ENCODE measurements at places on chromosomes 3 and 15. TPM values are rescaled to one million over a fixed set of nuclear protein-coding genes. Genes with fewer than 3 reads are reported as not detected.
A peak's percentile ranks its signal among the peaks of the same experiment; 100 is the strongest.

DNA sequence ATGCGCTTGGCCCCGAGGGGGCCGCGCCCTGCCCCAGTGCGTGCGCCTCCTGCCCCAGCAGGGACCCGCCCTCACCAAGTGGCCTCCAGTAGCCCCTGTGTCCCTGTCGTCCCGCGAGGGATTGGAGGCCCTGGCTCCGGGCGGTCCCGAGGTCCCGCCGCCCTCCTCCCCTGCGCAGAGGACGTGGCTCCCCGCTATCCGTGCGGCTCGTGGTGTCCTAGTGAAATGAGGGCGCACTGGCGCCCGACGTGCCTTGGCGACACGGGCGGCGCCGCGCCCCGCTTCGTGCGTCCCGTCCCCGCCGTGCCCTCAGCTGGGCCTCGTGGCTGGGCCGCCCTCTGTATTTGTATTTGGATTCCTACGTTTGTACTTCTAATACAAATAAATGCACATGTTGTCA is 557.5 kb downstream of the OCA2 start:
- no peak overlapping the region for H3K27ac ChIP-seq
- no peaks in the 10 kb centered on the region for H3K36me3 ChIP-seq
- no peak for DNase-seq
- no peak overlapping the region for H3K4me3 ChIP-seq
- no peaks in the 10 kb centered on the region for H3K27me3 ChIP-seq

GRCh38 chr3:193732827-193733226 is 139.8 kb downstream of the OPA1 start:
- H3K36me3 ChIP-seq: no peaks in the 10 kb centered on the region
- no peaks in the 10 kb centered on the region for H3K4me1 ChIP-seq
- no peak overlapping the region for H3K27ac ChIP-seq

ZNF502 gene
- total RNA-seq: 1.0 TPM

- H3K27me3 ChIP-seq: no peaks in the 10 kb centered on the region
- H3K36me3 ChIP-seq: 0 out of 2 replicates have a peak, but pooled peaks cover 5% of the 10 kb centered on the region
- no peak overlapping the region for H3K27ac ChIP-seq
- no peak for DNase-seq
- H3K4me1 ChIP-seq: peaks cover 15% of the 10 kb centered on the region
These were observed 82.3 kb upstream of the OXTR start for GRCh38 chr3:8851703-8852102.

DNA sequence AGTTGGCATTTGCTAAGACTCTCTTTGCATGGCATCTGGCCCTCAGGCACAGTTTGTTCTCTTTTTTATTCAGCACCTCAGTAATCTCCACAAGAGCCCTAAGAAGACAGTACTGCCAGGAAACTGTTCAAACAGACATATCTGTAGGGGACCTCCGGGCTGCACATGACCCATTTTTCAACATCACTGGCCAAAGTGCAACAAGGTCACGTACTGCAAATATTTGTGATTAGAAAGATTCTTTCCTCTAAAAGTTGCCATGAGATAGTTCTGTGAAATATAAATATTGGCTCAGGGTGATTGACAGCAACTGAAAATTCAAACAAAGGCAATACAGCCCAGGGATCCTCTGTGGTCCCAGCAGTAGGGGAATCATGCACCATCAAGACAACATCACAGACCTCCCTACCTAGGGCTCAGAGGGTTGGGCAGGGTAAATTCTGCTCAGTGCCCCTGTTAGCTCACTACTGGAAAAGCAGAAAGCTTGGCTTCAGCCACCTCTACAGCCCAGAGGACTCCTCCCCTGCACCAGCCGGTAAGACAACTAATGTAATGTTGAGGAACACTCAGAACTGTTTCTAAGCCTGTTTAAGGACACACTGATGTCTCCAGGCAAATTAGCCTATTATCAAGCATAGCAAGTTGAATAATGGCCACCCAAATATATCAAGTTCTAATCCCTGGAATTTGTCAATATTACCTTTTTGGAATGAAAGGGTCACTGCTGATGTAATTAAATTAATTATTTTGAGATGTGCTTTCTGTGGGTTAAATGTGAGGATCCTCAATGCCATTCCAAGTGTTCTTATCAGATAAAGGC is 117.4 kb upstream of the LPP start:
- no peak overlapping the region for H3K4me3 ChIP-seq
- H3K4me1 ChIP-seq: no peaks in the 10 kb centered on the region
- H3K27me3 ChIP-seq: no peaks in the 10 kb centered on the region
- H3K27ac ChIP-seq: no peak overlapping the region

- no peak for DNase-seq
- H3K4me3 ChIP-seq: no peak overlapping the region
- no peaks in the 10 kb centered on the region for H3K4me1 ChIP-seq
- no peak overlapping the region for H3K27ac ChIP-seq
These were observed 84.0 kb upstream of the CACNA2D3 start for GRCh38 chr3:54038391-54038790.

- no peak overlapping the region for H3K27ac ChIP-seq
- H3K4me3 ChIP-seq: no peak overlapping the region
- H3K4me1 ChIP-seq: no peaks in the 10 kb centered on the region
- no peak for DNase-seq
- H3K27me3 ChIP-seq: no peaks in the 10 kb centered on the region
These were observed 152.3 kb downstream of the ZBTB20 start for GRCh38 chr3:114994554-114995341.

TNIK gene
- total RNA-seq: 14.8 TPM

GRCh38 chr3:189424922-189425321 is 206.3 kb upstream of the TP63 start:
- H3K27me3 ChIP-seq: no peaks in the 10 kb centered on the region
- no peaks in the 10 kb centered on the region for H3K36me3 ChIP-seq
- H3K4me3 ChIP-seq: no peak overlapping the region
- DNase-seq: no peak
- no peaks in the 10 kb centered on the region for H3K4me1 ChIP-seq

CGNL1 gene
- total RNA-seq: 5.5 TPM

DNA sequence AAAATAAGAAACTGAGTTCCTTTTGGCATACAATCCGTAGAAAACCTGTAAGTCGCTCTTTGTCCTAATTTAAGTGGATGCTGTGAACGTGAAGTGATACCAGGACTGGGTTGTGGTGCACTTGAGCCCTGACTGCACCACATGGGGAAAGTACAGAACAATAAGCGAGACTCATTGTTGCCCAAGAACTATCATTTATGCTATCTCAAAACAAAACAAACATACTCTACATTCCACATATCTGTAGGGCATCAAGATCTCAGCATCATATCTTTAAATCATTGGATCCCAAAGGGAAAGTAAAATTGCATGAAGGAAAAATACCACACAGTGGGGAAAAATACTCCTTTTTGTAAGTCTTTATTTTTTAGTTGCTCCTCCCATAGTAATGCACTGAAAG is 580.3 kb downstream of the MECOM start:
- no peak overlapping the region for H3K27ac ChIP-seq
- no peak overlapping the region for H3K4me3 ChIP-seq

- H3K36me3 ChIP-seq: no peaks in the 10 kb centered on the region
- H3K27me3 ChIP-seq: no peaks in the 10 kb centered on the region
These were observed 149.4 kb upstream of the KCNMB2 start for GRCh38 chr3:178386880-178387279.

DNA sequence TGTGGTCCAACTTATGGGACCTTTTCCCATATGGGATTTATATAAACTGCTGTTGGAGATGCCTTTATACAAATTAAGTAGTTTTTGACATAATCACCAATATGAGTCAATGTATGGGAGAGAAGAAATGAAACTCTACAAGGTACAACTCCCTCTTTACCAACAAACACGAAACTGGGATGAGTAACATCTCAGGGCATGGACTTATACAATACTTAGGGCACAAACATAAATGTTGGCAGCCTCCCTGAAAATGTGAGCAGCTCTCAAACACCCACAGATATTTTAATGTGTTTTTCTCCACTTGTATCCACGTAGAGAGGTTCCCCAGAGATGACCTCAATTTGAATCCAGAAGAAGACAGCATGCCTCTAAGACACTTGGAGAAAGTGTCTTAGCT is 161.6 kb downstream of the MAGI1 start:
- no peak overlapping the region for H3K27ac ChIP-seq
- peaks cover 5% of the 10 kb centered on the region for H3K4me1 ChIP-seq
- H3K36me3 ChIP-seq: no peaks in the 10 kb centered on the region
- no peaks in the 10 kb centered on the region for H3K27me3 ChIP-seq

SCG3 gene
- total RNA-seq: not detected

GRCh38 chr3:69560116-69560515 is 174.2 kb upstream of the FRMD4B start:
- no peak for DNase-seq
- H3K4me3 ChIP-seq: no peak overlapping the region
- no peaks in the 10 kb centered on the region for H3K36me3 ChIP-seq
- no peaks in the 10 kb centered on the region for H3K4me1 ChIP-seq
- H3K27me3 ChIP-seq: no peaks in the 10 kb centered on the region
- no peak overlapping the region for H3K27ac ChIP-seq

DNA sequence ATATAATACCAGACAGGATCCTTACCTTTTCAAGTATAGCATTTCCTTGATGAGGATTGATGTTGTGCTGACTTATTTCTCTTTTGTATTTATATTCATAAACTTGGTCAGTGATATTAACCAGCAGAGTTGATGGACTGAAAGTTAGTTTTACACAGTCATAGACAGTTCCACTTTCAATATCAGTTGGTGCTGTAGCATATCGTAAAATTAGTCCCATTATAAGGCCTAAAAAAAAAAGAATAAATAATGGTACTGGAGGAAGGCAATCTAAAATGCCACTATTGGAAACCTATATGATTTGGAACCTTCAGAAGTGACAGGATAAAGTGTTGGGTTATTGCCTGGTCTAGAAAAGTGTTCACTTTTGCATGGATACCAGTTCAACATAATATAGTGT is 16.3 kb downstream of the SLC9A9 start:
- no peaks in the 10 kb centered on the region for H3K4me1 ChIP-seq
- 0 out of 2 replicates have a peak, but pooled peaks cover 3% of the 10 kb centered on the region for H3K27me3 ChIP-seq
- no peak overlapping the region for H3K4me3 ChIP-seq
- no peak overlapping the region for H3K27ac ChIP-seq
- H3K36me3 ChIP-seq: no peaks in the 10 kb centered on the region

DNA sequence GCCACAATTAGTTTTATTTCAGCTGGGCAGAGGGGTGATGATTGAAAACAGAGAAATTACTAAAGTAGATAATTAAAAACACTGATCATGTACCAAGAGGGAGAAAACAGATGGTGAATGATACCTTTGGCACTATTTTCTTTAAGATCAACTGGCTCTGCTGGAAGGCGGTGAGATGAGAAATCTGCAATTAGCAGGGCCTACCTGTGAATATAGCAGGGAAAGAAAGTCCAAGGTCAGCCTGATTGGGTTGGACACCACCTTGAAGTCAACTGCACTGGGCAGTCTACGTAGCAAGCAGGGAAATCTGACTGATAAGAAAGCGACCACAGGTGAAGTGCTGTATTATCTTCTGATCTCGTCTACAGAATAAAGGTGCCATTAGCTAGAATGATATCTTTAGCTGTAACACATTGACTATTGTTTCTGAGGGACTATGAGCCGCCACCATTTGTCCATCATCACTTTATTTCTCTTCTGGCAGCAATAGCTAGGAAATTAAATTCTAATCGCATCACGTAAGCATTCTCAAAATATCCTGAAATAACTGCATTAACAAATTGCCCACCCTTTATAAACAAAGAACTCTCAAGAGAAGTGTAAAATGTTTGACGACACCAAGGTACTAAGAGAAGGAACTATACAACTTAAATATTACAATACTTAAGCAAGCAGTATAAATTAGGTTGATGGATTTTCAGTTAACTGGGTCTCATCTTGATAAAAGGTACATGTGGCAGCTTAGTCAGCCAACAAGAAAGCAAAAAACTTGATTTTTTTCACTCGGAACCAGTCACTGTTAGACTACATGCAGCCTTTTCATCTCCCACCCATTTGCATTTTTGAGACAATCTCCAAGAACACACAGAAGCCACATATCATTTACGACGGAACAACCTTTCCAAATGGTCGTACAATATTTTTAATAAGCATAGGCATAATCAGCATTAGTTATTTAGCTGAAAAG is 1.3 kb downstream of the NEDD4 start:
- no peak overlapping the region for H3K27ac ChIP-seq
- peak overlapping the region; percentile 95 for H3K4me3 ChIP-seq
- no peaks in the 10 kb centered on the region for H3K27me3 ChIP-seq
- H3K4me1 ChIP-seq: peaks cover 3% of the 10 kb centered on the region

- no peaks in the 10 kb centered on the region for H3K36me3 ChIP-seq
- H3K27me3 ChIP-seq: no peaks in the 10 kb centered on the region
- DNase-seq: no peak
- no peak overlapping the region for H3K27ac ChIP-seq
These were observed 54.0 kb downstream of the KCNAB1 start for GRCh38 chr3:156174229-156174847.

OR5K2 gene
- total RNA-seq: 0.12 TPM

GRCh38 chr3:16916840-16917239 is 32.1 kb downstream of the PLCL2 start:
- DNase-seq: no peak
- H3K4me1 ChIP-seq: no peaks in the 10 kb centered on the region
- no peaks in the 10 kb centered on the region for H3K36me3 ChIP-seq
- H3K27me3 ChIP-seq: no peaks in the 10 kb centered on the region

DNA sequence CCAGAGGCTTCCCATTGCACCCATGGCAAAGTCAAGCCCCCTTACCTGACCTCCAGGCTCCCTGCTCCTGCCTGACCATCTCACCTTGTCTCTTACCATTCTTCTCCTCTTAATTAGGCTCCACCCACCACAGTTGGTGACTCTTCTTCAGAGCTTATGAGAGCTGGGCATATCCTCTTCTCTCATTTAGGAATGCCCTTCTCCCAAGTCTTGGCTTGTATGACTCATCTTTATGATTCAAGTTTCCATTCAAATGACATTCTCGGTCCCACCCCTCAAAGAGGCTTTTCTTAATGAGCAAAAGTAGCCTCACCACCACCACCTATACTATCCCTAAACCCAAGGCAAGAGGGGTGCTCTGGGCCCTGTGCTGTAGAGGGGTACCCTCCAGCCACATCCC is 55.3 kb upstream of the NUDT16 start:
- H3K27ac ChIP-seq: no peak overlapping the region
- H3K4me3 ChIP-seq: no peak overlapping the region
- no peaks in the 10 kb centered on the region for H3K4me1 ChIP-seq

DNAJA4 gene
- total RNA-seq: not detected

- no peak for DNase-seq
- no peak overlapping the region for H3K27ac ChIP-seq
- H3K36me3 ChIP-seq: no peaks in the 10 kb centered on the region
These were observed 50.0 kb upstream of the RPL35A start for GRCh38 chr3:197899833-197900478.

DNA sequence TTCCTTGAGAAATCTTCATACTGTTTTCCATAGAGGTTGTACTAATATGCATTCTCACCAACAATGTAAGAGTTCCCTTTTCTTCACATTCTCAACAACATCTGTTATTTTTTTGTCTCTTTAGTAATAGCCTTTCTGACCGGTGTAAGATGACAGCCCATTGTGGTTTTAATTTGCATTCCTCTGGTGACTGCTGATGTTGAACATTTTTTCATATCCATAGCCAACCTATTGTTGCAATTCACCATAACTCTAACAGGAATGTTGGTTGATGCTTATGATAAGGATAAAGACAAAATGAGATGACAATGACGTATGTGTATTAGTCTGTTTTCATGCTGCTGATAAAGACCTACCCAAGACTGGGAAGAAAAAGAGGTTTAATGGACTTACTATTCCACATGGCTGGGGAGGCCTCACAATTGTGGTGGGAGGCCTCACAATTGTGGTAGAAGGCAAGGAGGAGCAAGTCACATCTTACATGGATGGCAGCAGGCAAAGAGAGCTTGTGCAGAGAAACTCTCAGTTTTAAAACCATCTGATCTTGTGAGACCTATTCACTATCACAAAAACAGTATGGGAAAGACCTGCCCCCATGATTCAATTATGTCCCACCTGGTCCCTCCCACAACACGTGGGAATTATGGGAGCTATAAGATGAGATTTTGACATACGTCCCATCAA is 37.6 kb upstream of the RHCG start:
- DNase-seq: no peak
- H3K4me3 ChIP-seq: no peak overlapping the region
- H3K36me3 ChIP-seq: no peaks in the 10 kb centered on the region
- H3K4me1 ChIP-seq: 0 out of 2 replicates have a peak, but pooled peaks cover 2% of the 10 kb centered on the region

Measured in SJCRH30 (cell line).